ENCODE measurements at places on chromosomes 5 and 9.

GRCh38 chr9:127953768-127954505 lies 16.3 kb upstream of the DPM2 start:
- DNase-seq: no peak

- no peak for DNase-seq
Observed at GRCh38 chr9:81626511-81626910, 62.8 kb downstream of the TLE1 start.

DNA sequence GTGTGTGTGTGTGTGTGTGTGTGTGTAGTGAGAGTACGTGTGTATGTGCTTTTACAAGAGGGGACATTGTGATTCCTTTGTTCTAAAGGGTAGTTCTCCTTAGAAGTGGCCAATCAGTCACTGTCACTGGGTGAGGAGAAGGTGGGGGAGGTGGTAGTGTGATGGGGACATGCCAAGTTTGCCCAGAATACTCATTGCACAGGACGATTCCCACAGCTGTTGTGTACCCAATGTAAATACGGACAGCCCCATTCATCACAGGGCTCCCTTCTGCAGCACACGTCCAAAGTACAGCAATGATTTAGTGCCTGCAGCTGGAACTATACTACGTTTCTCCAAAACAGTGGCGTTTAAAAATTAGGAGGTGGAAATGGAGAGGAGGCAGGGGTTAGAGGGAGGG lies 287.8 kb downstream of the TLR4 start:
- no peak for DNase-seq

DNA sequence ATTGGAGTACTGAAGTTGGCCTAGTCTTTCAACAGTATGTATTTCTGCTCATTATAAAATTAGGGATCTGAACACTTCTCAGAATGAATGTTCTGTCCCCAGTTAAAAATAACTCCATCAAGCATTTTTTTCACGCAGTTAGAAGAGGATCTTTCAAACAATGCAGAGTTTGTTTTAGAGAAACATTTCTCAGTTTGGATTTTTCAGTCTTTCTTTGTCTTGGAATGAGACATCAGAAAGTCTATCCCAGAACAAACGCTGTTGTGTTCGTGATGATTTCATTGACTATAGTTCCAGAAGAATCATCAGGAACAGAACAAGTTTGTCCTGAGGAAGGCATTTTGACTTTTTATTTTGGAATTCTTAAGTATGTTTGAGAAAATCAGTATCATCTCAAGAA lies 218.7 kb downstream of the ARRDC3 start:
- no peak for DNase-seq

DNA sequence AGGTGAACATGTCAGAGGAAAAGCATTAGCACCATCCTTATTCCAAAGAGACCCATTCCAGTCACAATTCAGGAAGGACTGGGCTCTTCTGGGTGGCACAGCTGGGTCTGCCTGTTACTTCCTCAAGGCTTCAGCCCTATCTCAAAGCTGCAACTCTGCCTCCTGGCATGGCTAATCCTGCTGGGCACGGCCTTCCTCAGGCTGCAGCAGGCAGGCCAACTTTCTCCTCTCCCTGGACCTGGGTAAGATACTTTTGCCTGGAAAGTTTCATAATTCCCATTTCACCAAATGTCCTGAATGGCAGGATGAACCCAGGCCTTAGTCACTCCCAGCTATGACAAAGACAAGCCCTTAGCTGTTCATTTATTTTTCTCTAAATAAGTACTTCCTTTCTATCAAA lies 50.1 kb downstream of the MACROH2A1 start:
- DNase-seq: no peak

DNA sequence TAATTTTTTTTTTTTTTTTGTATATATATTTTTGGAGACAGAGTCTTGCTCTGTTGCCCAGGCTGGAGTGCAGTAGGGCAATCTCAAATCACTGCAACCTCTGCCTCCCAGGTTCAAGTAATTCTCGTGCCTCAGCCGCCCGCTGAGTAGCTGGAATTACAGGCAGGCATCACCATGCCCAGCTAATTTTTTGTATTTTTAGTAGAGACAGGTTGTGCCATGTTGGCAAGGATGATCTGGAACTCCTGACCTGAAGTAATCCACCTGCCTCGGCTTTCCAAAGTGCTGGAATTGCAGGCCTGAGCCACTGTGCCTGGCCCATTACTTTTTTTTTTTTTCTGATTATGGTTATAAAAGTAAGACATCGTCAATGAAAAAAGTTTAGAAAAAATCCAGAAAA lies 84.0 kb upstream of the LMNB1 start:
- DNase-seq: no peak

- DNase-seq: no peak
Observed at GRCh38 chr5:31707329-31707728, 68.4 kb downstream of the PDZD2 start.

DNA sequence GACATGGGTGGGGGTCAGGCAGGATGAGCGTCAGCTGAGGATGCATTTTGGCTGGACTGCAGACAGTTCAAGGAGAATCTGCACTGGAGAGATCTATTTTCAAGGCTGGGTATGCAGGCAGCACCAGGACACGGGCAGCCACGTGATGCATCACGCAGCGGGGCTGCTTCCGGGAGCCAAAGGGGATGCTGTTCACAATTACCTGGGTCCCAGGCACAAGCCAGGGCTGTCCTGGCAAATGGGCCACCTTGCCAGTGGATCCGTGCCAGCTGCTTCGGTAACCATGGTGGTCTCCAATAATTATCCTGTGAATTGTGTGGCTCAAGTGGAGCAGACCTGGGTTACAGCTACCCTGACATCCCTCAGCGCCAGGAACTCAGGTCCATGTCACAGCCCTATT lies 17.5 kb downstream of the DBH start:
- DNase-seq: no peak

DNA sequence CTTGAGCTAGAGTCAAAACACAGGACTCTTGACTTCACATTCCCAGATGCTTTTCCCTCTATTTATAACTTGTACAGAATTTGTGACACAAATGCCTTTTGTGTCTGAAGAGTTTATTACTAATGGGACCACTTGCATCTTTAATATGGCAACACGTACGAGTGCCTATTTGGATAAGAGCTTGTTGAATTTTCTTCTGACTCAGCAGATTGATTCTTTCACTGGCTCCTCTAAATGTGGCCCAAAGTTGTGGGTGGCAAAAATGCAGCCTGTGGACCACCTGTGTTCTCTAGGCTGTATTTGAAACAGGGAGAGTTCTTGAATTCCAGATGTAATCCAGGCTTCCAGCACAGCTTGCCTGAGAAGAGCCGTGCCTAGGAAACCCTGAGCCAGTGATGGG lies 34.1 kb upstream of the ERCC6L2 start:
- no peak for DNase-seq

GRCh38 chr9:17487467-17487866 lies 91.4 kb upstream of the SH3GL2 start:
- DNase-seq: no peak

GRCh38 chr5:154791535-154791934 lies 36.4 kb downstream of the LARP1 start:
- no peak for DNase-seq

- DNase-seq: no peak
Observed at GRCh38 chr9:34783951-34784487, 74.1 kb upstream of the CCL21 start.

GRCh38 chr9:91714020-91714806 lies 235.8 kb downstream of the ROR2 start:
- peak; percentile 33 for DNase-seq

GRCh38 chr5:39713250-39713916 lies 288.6 kb upstream of the DAB2 start:
- no peak for DNase-seq

DNA sequence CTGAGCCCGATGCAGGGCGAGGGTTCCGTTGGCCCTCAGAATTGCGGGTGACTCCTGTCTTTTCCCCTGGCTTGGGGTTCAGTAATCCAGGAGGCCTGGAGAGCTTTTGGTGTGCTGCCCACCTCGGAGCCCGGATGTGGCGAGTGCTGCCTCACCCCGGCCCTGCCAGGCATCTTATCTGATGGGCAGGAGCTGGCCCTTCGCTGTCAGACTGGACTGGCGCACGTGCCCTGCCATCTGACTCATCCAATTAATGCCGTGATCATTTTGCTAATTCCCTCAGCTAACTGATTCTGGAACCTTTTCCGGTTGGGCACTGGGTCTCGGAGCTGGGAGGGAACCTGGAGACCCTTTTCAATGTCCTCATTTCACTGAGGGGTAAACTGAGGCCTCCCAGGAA lies 34.6 kb downstream of the RXRA start:
- DNase-seq: no peak

DNA sequence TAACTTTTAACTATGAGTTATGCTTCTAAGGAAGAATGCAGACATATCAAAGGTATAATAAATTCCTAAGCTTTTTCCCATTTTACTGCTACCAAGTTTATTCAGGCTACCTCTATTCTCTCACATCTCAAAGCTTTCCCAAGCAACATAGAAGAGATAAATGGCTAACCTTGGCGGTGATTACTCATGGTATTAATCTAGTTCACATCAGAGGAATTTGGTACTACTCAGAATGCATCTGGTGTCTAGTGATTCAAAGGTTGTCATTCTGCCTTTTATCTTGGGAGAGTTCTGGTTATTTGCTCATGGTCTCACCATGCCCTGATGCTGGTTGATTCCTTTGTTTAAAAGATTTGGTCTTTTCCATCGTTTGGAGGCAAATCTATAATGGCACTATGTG lies 182.7 kb downstream of the TAF11L14 start:
- DNase-seq: no peak

- DNase-seq: no peak
Observed at GRCh38 chr5:168295574-168296201, 4.2 kb downstream of the WWC1 start.

DNA sequence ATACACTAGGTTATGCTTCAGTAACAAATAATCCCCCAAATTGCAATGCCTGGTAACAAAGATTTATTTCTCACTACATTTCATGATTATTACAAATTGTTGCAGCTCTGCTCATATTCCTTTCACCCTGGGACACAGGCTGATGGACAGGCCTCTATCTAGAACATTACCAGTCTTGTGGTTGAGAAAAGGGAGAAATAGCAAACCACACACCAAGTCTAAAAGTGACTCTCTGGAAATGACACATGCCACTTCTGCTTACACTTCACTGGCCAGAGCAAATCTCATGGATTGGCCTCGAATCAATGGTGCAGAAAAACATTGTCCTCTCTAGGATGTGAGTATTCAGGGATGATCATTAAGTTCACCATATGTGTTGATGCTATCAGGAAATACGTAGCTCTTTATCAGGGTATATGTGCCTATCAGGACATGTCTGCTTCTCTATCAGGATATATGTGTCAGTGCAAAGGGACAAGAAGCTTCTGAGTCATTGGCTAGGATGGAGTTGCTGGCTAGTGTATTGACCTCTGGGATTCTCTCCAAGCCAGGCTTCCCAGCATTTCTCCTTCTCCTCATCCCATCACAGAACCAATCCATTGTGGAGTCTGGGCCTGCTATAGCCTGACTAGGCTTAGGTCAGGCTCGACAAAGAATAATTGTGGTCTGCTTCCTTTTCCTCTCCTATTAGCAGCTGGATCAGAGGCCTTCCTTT lies 91.1 kb upstream of the CEP78 start:
- DNase-seq: no peak

DNA sequence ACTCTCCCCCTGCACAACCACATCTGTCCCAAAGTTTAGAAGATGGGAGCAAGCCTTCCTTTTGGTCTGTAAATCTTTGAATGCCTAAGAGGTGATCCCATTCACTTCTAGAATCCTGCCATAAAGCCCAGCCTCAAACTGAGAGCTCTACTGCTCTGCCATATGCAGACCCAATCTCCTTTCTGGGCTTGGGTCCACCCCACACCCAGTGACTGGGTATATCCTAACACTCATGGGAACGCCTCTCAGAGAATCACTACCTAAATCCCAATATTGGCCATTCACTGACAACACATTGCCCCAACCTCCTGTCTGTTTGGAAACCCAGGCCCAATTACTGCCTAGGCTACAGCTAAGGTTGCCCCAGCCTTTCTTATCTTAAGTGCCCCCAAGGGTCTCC lies 90.7 kb downstream of the MAMDC2 start:
- DNase-seq: no peak

DNA sequence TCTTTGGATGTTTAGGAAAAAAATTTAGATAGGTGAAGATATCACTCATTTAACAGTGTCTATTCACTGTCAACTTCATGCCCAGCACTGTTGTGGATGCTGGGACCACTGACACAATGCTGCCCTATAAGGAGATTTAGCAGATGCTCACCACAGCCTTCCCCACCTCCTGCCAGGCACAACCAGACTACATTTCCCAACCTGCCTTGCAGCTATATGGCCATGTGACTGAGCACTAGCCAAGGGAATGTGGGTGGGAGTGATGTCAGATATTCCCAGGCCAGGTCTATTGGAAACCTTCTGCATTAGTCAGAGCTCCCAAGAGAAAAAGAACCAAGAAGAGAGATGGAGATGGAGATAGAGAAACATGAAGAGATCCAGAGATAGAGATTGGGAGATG lies 302.6 kb upstream of the TAS2R1 start:
- DNase-seq: no peak

DNA sequence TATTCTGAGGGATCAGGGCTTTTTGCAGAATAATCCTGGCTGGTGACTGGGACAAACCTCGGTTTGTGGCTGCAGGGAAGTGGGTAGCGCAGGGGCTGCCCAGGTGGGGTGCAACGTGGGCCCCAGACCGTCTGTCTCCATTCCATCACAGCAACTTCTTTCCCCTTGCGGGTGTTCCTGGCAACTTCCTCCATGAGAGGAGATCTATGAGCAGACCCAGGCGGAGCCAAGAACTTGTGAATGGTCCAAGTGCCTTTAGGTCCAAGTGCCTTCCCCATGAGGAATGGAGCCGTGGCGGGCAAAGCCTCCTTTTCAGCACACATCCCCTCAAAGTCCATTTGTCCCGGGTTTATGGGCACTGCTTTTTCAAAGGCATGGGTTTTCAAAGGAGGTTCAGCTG lies 136.5 kb downstream of the PHF2 start:
- DNase-seq: no peak

DNA sequence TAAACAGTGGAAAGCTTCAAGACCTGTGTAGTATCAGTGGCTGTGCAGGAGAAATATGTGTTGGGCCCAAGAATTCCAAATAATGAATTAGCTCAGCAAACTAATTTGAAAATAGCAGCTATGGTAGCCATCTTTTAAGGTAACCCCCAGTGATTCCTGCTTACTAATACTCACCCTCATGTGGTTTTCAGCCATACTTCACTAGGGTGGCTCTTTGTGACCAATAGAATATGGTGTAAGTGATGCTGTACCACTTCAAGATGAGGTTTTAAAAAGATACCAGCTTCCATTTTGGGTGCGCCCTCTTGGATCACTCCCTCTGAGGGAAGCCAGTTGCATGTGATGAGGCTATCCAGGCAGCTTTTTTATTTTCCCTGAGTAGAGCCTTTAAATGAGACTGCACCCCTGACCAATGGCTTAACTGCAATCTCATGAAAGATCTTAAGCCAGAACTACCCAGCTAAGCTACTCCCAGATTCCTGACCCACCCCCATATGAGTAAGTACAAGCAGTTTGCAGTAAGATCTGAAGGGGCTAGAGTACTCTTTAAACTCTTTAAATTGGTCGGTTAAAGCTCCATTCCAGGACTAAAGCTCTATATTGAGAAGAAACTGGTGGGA lies 58.3 kb downstream of the UHRF2 start:
- DNase-seq: no peak

DNA sequence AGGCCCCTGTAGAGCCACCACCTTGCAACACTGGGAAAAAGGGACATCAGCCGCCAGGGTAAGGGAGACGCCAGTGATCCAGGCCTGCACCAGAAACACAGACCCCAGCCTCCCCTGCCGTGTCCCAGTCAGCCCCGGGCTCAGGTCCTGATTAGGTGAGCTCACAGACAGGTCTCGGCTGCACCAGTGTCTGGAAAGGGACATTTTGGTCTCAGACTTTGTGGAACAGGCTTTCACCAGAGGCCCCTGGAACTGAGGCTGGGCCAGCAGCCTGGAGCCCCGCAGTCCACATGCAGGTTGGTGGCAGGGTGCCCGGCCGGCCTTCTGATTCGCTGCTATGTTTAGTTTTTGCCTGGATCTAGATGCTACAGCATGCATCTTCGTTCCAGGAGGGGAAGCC lies 369.0 kb upstream of the IRX4 start:
- DNase-seq: no peak
